ENCODE measurements at places on chromosomes 1 and 21.

- H3K4me1 ChIP-seq, result no peaks in the 10 kb centered on the region
- H3K27ac ChIP-seq, result no peak overlapping the region
- no peak for DNase-seq
- no peak overlapping the region for H3K4me3 ChIP-seq
- H3K27me3 ChIP-seq, result no peaks in the 10 kb centered on the region
- no peaks in the 10 kb centered on the region for H3K36me3 ChIP-seq
These were observed 52.4 kb upstream of the CDC42BPA start for GRCh38 chr1:227370533-227371254.

GRCh38 chr1:100757946-100758345 lies 38.4 kb downstream of the VCAM1 start:
- H3K27ac ChIP-seq, result no peak overlapping the region
- no peak for DNase-seq
- no peaks in the 10 kb centered on the region for H3K4me1 ChIP-seq
- no peaks in the 10 kb centered on the region for H3K27me3 ChIP-seq

GRCh38 chr1:209534496-209535250 lies 48.8 kb upstream of the CAMK1G start:
- no peaks in the 10 kb centered on the region for H3K4me1 ChIP-seq
- no peaks in the 10 kb centered on the region for H3K36me3 ChIP-seq
- no peak for DNase-seq
- H3K4me3 ChIP-seq, result no peak overlapping the region
- no peak overlapping the region for H3K27ac ChIP-seq

DNA sequence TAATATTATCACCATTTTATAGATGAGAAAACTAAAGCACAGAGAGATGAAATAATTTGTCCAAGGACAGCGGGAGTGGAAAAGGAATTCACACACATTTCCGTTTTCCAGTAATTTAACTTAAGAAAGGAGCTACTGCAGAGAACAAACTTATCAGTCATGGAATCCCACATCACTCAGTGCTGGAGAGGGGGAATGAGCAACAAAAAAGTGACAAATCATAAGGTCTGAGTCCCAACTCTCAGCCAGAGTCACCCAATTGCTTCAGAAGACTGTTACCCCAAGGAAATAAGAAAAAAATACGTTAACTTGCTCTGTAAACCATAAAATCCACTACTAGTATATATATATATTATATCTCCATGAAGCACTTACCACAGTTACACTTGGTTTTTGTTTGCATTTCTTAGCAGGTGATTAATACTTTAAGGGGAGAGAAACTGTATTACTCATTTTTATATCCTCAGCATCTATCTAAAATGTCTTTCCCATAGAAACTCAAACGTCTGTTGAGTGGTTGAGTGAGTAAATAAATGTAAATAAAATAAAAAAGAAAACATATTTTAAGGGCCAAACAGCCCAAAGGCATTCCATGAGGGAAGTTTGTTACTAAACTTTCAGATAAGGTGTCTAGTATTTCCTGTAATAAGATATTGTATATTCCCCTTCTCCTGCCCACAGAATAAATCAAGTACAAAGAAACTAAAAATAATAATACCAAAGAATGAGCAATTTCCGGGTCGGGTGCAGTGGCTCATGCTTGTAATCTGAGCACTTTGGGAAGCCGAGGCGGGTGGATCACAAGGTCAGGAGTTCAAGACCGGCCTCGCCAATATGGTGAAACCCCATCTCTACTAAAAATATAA lies 76.8 kb downstream of the SLC45A1 start:
- H3K4me3 ChIP-seq, result no peak overlapping the region
- DNase-seq, result no peak
- peaks cover 3% of the 10 kb centered on the region for H3K4me1 ChIP-seq
- no peaks in the 10 kb centered on the region for H3K27me3 ChIP-seq

DNA sequence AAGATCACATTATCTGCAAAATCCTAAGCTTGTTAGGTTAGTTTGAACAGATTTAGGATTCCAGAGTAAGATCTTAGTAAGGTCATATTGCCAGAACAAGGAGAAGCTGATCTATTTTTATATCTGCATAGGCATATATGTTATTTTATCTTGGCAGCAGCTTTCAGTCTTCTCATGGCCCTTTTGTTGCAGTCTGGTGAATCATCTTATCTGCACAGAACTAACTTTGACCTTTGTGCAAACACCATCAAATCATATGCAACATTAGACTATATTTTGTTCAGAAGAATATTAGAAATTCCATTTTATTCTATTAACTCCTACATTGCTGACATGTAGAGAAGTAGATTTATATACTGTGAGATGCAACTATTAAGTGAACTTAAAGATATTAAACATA lies 107.3 kb downstream of the CLEC20A start:
- H3K4me3 ChIP-seq, result no peak overlapping the region
- peaks cover 2% of the 10 kb centered on the region for H3K36me3 ChIP-seq
- DNase-seq, result peak; percentile 14
- H3K27me3 ChIP-seq, result no peaks in the 10 kb centered on the region
- no peak overlapping the region for H3K27ac ChIP-seq

DNA sequence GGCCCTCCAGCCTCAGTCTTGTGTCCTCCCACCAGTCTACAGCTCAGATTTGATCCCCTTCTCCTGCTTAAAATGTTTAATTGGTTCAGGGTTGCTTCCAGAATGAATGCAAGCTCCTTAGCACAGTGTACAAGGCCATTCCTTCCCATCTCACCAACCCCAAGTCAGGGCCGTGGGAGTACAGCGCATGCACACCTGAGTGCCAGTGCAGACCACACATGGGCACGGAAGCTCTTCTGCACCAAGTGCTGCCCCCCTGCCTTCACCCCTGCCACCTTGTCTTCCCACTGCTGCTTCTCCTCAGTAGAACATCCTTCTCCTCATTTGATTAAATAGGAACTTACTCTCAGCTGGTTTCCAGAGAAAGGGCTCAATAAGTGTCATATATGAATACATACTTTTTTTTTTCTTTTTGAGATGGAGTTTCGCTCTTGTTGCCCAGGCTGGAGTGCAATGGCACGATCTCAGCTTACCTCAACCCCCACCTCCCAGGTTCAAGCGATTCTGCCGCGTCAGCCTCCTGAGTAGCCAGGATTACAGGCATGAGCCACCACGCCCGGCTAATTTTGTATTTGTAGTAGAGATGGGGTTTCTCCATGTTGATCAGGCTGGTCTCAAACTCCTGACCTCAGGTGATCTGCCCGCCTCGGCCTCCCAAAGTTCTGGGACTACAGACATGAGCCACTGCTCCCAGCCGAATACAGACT lies 9.3 kb downstream of the PMF1 start:
- DNase-seq, result no peak
- H3K27me3 ChIP-seq, result no peaks in the 10 kb centered on the region
- H3K4me1 ChIP-seq, result no peaks in the 10 kb centered on the region
- no peak overlapping the region for H3K4me3 ChIP-seq
- H3K36me3 ChIP-seq, result peaks cover 56% of the 10 kb centered on the region

DNA sequence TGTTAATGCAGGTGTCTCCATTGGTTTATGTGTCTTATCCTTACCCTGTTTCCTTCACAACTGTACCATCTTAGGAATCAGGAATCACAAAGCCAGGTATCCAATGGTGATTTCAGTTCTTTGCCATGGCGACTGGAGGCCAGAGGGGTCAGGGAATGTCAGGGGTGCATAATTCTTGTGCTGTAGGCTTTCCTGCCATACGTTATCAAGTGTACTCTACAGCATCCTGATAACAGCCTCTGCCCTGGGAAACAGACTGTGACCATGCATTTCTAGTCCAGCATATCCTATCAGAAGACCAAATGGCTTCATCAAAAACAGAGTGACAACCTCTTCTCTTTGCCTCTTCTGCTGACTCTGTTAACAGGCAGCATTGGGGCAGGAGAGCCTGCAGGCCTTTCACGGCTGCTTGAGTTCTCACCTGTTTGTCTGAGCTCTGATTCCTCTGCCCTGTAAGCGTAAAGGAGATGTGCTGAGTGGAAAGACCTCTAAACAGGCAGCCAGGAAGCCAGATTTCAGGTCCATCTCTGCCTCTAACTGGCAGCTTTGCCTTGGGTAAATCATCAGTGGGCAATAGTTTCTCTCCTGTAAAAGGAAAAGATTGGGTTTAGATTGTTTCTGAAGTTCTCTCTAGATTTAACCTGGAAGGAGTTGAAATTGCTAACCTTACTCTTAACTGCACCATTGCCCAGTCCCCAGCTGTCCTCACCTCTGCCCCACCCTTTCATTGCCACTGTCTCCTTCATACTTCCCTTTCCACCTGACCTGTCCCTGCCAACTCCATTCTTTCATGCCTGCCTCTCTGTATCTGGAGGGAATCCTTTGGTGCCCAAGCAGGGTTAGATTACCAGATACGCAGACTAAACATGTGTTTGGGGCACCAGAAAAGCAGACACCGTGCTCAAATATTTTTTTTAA lies 80.2 kb downstream of the LRRC8D start:
- H3K36me3 ChIP-seq, result no peaks in the 10 kb centered on the region
- H3K27me3 ChIP-seq, result no peaks in the 10 kb centered on the region
- no peak for DNase-seq
- H3K27ac ChIP-seq, result peak overlapping the region; percentile 84

- H3K4me3 ChIP-seq, result no peak overlapping the region
- no peaks in the 10 kb centered on the region for H3K36me3 ChIP-seq
- H3K4me1 ChIP-seq, result peaks cover 3% of the 10 kb centered on the region
- H3K27me3 ChIP-seq, result no peaks in the 10 kb centered on the region
- no peak overlapping the region for H3K27ac ChIP-seq
- DNase-seq, result no peak
These were observed 84.6 kb upstream of the DPYD start for GRCh38 chr1:98005326-98006010.
